ENCODE measurements at places on chromosomes 13 and 19.

DNA sequence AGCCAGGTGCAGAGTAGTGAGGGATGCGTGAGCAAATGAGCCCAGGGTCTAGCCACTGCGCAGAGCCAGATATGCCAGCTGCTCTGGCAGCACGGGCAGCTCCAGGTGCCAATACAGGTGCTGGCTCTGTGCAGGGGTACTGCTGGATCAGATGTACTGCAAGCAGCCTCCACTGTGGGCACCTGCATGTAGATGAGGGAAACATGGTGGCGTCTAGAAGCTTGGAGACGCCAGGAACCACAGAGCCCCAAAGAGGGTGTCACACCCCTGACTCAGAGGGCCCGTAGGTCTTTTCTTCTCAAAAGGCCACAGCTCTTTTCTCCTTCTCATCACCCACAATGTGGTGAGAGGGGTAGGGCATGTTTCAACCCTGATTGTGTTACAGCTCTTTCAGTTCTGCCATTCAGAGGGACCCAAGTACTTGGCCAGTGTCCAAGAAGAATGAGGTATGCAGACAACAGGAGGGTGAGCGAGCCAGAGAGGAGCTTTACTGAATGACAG, 244.4 kb upstream of the SLITRK1 start:
- no peak for DNase-seq

- DNase-seq: no peak
These were observed 88.5 kb downstream of the TEX26 start for GRCh38 chr13:31020996-31021395.

DNA sequence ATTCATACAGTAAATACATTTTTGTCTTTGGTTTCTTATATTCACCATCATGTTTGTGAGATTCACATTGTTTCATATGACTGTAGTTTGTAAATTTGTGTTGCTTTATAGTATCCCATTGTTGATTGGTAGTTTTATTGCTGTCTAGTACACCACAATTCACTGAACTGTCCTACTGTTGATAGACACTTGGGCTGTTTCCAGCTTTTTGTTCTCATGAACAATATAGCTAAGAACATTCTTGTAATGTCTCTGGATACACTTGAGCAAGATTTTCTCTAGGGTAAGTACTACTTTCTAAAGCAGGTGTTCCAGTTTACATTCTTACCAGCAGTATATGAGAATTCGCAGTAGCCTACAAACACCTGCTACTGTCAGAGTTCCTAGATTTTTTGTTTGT, 37.8 kb downstream of the SKA3 start:
- DNase-seq: no peak

- DNase-seq: no peak
These were observed 5.3 kb downstream of the CARS2 start for GRCh38 chr13:110700641-110701040.

DNA sequence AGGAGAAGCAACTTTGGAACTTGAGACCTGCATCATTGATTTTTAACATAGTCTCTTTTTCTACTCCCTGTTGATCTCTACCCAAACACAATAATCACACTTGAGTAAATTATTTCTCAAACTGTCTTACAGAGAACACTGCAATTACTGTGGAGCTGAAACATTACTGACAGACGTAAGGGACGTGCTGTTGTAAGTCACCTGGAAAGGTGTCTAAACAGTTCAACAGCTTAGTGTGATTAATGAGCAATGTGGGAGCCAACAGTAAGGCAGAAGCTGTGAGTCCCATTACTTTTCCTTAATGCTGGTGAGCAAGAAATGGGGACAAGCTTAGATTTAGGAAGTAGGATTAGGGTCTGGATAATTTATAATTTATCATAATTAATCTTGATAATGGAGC, 265.7 kb downstream of the DLEU7 start:
- no peak for DNase-seq

DNA sequence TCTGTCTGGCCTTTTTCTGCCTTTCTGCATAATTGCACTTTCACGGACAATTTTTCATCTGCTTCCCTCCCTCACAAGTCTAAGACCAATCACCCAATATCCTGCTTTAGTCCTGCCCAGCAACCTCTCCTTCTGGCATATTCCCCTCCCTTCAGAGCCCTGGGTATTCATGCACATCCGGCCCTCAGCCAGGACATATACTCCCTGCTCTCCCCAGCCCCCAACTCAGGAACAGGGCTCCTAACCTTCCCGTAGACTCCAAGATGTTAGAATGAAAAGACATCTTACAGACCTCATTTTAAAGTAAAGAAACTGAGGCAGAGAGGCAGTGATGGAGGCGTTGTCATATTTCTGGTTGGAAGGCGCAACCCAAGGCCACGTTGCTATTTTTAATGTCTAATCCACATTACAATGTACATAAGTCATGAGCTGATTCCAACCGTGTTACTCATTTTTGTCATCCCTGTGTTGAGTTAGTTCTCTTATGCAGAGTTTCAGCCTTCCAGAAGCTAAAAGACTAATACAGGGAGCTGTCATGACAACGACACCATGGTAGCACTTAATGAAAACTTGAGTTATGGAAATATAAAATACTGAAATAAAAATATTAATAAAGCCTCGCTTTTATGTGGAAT, 209.2 kb downstream of the TSHZ3 start:
- DNase-seq: no peak

- no peak for DNase-seq
These were observed 21.6 kb downstream of the CPAMD8 start for GRCh38 chr19:17005000-17005399.

DNA sequence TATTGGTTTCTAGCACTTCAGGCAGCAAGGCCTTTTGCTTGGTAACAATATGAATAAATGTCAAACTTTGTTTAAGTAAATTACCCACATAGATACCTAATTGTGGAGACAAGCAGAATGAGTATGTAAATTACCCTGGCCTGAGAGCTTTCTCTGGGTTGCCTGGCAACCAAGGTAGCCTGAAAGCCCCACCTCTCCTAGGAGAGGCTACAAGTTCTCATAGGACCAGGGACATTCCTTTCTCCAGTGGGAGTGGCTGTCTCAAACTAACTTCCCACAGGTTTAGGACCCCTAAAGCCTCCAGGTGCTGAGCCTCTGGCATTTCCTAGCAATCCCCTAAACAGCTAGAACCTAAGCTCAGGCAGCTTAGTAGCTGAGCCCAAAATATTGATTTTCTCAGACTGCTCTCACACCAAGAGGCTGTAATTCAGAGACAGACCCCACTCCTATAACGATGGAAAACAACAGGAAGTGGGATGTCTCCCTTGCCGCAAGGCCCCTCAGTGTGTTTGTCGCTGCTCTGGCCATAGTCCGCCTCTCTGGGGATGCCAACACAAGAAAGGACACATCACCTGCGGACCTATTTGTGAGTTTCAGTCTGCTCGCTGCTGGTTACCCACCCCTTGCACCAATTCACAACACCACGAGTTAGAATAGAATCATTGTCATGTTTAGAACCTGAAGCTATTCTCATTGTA, 207.3 kb downstream of the DLEU7 start:
- DNase-seq: no peak

DNA sequence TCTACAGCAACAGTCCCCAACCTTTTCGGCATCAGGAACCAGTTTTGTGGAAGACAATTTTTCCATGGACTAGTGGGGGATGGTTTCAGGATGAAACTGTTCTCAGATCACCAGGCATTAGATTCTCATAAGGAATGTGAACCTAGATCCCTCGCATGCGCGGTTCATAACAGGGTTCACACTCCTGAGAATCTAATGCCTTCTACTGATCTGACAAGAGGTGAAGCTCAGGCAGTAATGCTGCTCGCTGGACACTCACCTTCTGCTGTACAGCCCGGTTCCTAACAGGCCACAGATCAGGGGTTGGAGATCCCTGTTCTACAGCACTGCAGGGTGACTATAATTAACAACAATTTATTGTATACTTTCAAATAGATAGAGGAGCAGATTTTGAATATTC, 21.9 kb downstream of the USP12 start:
- DNase-seq: no peak

DNA sequence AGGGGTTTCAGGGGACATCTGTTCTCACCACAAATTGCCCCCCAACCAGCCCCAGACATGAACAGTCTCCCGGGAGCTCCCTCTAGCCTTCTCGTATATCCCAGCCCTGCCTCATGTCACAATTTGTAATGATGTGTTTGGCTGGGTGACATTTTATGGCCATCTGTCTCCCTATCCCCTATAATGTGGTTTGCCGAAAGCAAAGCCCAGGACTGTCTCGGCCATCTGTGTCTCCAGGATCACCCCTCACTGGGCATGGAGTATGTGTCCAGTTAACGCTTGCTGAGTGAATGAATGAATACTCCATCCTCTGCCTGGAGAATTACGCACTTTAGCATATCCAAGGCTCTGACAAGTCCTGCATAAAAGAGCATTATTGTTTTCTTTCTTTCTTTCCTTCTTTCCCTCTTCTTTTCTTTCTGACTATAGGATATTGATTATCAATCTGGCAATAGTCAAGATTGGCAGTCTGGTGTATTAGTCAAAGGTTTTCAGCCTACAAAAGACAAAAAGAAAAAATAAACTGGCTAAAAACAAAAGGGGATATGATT, 15.1 kb downstream of the HPN start:
- DNase-seq: no peak

DNA sequence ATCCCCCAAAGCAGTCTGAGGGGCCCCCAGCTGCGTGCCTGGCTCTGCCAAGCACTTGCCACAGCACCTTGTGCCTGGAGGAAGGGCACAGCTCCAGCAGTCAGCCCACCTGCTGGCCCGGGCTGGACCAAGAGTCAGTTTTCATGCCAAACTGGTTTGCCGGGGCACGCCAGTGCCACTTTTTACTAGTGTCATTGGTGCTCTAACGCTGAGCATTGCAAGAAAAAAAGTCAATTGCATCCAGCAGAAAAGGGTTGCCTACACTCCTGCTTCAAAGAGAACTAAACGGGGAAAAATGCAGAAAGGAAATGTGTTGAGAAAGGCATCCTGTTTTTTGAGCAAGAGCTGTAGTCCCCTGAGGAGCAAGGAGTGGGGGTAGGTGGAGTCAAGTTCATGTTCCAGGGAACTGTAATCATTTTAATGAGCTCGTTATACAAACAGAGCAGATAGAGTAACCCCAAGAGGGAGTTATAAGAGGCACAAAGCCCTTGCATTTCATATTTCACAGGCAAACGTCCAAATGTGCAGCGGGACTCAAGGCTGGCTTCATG, 68.4 kb downstream of the F2RL3 start:
- no peak for DNase-seq

GRCh38 chr19:39339674-39340073, 2.5 kb upstream of the SAMD4B start:
- no peak for DNase-seq

GRCh38 chr13:19759669-19760068, 23.1 kb downstream of the PSPC1 start:
- DNase-seq: no peak

- DNase-seq: no peak
These were observed 2.0 kb downstream of the CAB39L start for GRCh38 chr13:49441846-49442245.

GRCh38 chr13:71967990-71968389, 101.0 kb upstream of the DACH1 start:
- no peak for DNase-seq

- DNase-seq: peak; percentile 5
These were observed 19.9 kb downstream of the TINCR start for GRCh38 chr19:5547881-5548280.

- peak; percentile 63 for DNase-seq
These were observed at the start of gene R3HDM4 for GRCh38 chr19:913080-913748. R3HDM4 (minus strand) TSS chr19:913219; CDS start chr19:913157, 62 bp downstream.

DNA sequence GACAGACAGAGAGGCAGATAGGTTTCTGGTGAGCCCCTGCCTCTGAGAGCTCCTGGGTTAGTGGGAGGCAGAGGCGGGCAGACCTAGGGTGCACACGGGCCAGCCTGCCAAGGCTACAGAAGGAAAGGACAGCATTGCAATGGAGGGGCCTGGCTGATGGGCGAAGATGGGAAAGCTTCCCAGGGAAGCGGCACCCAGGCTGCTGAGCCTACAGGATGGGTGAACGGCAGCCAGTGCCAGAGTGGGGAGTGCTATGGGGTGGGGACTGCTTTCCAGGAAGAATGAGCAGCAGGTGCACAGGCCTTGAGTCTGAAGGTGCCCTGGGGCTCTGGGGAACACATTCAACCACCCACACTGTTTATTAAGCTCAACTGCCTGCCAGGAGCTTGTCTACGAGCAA, 702 bp upstream of the MAG start:
- DNase-seq: no peak

- no peak for DNase-seq
These were observed 12.5 kb upstream of the PDX1 start for GRCh38 chr13:27907121-27907787.

All from hippocampal formation (tissue), 2 donors.